ENCODE measurements at places on chromosomes 12 and 14. TPM values are rescaled to one million over a fixed set of nuclear protein-coding genes. Genes with fewer than 3 reads are reported as not detected.

The SERPINA3 gene
- 98.1 TPM for total RNA-seq

- DNase-seq, result no peak
Observed at GRCh38 chr12:132804426-132804861, 24.2 kb downstream of the GOLGA3 start.

The KLHL33 gene
- total RNA-seq, result 0.83 TPM

DNA sequence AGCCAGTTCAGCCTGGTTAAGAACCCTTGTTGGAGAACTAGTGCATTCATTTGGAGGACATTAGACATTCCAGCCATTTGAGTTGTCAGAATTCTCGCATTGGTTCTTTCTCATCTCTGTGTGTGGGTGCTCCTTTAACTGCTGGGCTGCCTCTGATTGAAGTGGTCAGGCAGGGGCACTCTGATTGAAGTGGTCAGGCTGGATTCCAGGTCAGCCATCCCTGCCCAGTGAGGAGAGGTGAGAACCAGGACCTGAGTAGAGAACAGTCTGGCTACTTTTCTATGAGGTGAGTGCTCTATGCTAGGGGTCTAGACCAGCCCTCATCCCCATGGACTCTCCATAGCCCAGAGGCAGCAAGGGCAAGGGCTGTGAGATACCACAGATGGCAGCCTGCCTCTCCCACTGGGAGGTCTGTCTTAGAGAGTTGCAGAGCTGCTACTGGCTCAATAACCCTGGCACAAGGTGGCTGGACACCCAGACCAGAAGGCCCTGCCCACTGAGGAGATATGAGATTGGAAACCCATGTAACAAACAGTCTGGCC, 691.6 kb downstream of the TMTC2 start:
- DNase-seq, result no peak

The MFAP5 gene
- 121 TPM for total RNA-seq

DNA sequence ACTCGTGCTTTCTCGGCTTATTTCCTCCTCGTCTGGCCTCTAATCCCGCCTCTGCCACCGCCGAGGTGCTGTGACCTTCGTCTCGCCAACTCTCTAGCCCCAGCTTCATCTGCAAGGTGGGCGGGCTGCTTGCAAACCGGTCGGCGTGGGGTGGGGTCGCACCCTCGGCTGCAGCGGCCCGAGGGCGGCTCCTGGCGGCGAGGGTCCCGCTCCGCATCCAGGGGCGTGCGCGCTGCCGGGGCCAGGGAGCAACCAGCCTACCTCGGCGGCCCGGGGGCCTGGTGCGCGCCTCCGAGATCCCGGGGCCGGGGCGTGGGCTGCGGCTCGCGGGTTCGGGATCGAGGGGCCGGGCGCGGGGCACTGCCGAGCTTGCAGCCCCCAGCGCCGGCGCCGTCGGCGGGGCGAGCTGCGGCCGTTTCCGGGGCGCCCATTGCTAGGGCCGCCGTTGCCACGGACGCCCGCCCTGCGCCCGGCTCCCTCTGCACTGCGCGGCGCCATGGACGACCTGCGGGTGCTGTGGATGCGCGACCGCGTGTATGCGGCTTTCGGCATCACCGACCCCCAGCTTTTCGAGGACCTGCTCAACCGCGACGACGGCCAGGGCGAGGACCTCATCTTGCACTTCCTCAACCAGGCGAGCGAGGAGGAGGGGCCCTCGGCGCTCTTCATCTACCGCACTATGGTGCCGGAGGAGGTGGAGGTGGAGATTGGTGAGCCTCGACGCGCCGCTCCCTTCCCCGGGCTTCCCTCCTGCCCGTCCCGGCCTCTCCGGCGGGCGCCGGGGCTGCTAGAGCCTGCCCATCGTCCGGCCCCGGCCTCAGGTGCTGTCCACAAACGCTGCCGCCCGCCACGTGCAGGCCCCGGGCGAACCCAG, at the start of gene DNAH10:
Gene DNAH10 (plus strand): TSS at position 461 of the 874 bp plus-strand sequence. CDS start 36 bp downstream, at position 497.
- peak; percentile 56 for DNase-seq

- no peak for DNase-seq
Observed at GRCh38 chr12:106358396-106359241, 1.1 kb downstream of the POLR3B start.

The SLC25A21 gene
- total RNA-seq, result 1.5 TPM

DNA sequence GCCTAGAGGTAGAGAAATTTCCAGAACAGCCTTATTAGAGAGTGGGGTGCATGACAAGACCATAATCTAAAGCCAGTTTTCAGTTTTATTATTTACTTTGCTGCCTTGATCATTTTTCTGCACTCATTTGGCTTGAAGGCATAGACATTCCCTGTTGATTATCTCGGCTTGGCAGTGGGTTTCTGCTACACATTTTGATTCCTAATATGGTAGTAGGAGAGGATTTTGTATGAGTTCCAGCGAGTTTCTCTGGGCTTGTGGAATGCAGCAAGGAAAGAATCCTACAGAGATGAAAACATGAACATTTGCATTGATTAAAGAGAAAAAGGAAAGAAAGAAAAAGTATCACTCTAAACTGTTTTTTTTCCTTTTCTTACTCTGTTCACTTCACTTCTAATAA, 281.2 kb downstream of the PAWR start:
- no peak for DNase-seq

- DNase-seq, result no peak
Observed at GRCh38 chr14:60196291-60196690, 31.1 kb upstream of the DHRS7 start.

The TAS2R19 gene
- 5.0 TPM for total RNA-seq

DNA sequence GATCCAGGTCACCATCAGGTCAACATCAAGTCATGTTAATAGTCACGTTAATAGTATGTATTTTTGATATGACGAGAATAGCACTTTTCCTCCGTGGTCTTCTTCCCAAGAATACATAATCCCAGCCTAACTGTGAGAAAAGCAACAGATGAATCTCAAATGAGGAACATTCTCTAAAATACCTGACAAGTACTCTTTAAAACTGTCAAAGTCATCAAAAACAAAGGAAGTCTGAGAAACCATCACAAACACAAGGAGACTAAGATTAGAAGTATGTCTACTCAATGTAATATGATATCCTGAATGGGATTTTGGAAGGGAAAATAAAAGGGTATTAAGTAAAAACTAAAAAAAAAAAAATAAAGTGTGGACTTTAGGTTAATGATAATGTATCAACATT, 36.8 kb upstream of the GLIPR1 start:
- no peak for DNase-seq

The KCNK13 gene
- 0.95 TPM for total RNA-seq

DNA sequence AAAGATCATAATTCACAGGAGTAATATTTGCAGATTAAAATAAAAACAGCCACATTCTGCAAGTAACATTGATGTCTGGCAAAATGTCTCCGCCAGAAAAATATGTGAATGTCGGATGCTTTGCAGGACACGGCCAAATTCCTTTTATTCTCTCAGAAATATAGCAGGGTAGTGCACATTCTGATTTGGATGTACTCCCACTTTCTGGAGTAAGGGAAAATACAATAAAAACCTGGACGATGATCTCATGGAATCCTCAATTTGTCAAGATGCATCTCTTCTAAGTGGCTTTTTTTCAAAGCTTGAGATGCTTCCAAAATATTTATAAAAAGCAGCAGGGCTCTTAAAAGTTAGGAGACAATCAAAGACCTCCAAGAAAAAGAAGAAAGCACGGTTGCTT, 133.3 kb downstream of the TBX5 start:
- no peak for DNase-seq
